Cerebellar cortex (tissue), 1 donor: ENCODE measurements at places on chromosomes 4 and X.

DNA sequence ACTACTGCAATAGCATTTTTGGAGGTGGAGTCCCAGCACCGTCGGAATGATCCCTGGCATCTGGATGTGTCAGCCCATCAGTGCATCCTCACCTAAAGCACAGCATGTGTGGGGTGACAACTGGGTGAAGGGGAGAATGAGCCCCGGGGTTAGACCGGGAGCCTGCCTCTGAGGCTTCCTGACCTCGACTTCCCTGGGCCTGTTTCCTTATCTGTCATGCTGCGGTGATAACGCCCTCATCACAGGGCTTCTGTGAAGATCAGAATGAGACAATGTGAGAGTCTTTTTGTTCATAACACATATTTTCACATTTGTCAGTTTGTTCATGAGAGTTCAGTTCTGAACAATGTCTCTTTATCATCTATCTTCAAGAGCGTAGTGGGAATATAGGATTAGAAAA, 31.1 kb upstream of the PDLIM3 start:
- DNase-seq, result no peak

DNA sequence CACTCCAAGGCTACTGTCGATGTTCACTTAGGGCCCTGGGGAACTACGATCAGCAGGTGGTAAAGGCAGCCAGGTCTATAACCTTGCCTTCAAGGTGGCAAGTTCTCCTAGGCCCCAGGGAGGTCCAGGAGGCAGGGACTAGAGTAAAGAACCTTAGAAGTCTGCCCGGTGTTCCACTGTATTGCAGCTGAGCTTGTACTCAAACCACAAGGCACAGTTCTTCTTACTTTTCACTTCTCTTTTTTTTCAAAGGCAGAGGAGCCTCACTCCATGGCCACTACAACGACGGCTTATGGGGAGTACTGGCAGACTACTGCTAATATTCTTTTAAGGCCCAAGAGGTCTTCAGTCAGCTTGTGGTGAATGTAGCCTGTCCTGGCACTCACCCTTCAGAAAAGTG, 78.8 kb upstream of the GPR174 start:
- DNase-seq, result no peak

DNA sequence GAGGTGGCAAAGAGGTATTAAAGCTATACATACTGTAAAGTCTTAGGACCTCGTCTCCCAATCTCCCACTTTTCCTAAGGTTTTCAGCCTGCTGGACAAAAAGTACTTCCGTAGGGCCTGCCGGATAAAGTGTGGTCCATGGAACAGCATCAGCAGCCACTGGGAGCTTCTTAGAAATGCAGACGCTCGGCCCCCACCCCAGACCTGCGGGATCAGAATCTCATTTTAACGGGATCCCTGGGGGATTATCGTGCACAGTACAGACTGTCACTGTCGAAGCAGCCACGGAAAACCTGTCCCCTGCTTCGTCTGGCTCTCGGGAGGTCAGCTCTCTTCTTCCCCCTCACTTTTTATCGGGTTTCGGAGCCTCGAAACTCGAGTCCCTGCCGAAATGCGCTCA, 802 bp downstream of the ADGRG2 start:
- DNase-seq, result no peak

DNA sequence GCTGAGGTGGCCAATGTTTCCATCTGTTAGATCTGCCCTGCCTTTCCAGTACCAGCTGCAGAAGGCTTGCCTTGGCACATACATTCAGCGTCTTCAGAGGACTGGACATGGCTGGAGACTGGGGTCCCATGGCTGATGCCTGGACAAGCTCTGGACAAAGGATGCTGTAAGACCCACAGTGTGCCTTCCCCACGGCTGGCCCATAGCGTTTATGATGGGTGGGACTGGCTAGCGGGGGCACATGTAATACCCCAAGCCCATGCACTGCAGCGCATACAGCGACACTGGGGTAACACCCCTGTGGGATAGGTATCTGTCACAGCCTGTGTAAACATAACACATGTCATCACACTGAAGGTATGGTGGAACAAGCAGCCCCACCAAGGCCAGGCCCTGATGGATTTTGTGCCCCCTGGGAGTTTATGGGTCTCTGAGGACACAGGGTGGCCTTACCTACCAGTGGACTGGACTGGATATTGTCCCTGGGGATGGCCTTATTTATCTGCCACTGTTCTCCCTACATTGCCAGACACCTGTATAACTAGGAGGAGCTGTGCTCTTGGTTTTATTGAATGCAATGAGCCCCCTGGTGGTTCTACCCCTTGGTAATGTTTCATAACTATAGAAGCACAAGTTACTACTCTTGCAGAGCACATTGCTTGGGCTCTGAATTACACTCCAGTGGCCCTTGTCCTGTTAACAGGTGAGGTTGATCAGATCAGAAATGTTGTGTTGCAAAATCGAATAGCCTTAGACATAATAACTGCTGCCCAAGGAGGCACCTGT, 34.3 kb upstream of the TACR3 start:
- no peak for DNase-seq

- DNase-seq, result no peak
Observed at GRCh38 chr4:183287309-183287659, 32.8 kb downstream of the CLDN22 start.

DNA sequence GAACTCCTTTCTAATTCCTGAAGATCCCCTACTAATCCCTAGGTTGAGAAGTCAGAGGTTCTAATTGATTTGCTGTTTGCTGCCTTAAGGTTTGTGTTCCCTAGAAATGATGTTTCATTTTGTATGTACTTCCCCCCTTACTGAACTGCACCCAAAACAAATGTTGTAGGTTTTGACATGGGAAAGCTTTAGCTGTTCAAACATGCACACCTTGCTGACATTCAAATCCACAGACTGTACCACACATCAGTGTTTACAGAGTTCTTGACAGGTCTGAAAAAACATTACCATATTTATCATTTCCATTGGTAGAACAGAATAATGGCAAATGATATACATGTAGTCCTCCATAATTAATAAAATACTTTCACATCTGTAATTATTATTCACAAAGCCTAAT, 18.2 kb downstream of the EGF start:
- no peak for DNase-seq
